ENCODE measurements at places on chromosomes 5 and 9. TPM values are rescaled to one million over a fixed set of nuclear protein-coding genes. Genes with fewer than 3 reads are reported as not detected.

AQP3 gene
- polyA plus RNA-seq = 27.1 TPM

PCDHB16 gene
- polyA plus RNA-seq = 0.76 TPM

- H3K27me3 ChIP-seq = peaks cover 5% of the 10 kb centered on the region
- no peak overlapping the region for H3K27ac ChIP-seq
- H3K36me3 ChIP-seq = no peaks in the 10 kb centered on the region
These were observed 89.0 kb downstream of the HRH2 start for GRCh38 chr5:175746851-175747250.

DNA sequence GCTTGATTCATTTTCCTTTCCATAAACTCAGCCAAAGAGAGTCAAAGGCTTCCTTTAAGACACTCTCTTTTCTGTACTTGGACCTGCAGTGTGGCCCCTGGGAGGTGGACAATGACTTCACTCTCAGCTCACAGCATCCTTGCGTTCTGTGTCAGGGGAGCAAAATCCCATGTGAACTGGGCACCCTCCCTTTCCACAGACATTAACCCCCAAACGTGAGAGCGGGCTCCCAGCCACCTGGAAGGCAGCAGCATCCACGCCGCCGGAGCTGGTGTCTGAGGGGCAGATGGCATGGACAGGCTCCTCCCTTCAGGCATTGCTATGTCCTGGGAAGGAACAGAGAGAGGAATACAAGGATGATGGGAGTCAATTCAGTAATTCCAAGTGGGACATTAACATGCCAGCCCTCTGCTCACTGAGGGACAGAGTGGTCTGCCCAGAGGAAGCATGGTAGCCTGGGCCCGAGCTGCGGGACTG lies 39.5 kb downstream of the TRIP13 start:
- H3K36me3 ChIP-seq = no peaks in the 10 kb centered on the region
- H3K27me3 ChIP-seq = peaks cover 4% of the 10 kb centered on the region
- H3K4me3 ChIP-seq = no peak overlapping the region
- DNase-seq = no peak

DNA sequence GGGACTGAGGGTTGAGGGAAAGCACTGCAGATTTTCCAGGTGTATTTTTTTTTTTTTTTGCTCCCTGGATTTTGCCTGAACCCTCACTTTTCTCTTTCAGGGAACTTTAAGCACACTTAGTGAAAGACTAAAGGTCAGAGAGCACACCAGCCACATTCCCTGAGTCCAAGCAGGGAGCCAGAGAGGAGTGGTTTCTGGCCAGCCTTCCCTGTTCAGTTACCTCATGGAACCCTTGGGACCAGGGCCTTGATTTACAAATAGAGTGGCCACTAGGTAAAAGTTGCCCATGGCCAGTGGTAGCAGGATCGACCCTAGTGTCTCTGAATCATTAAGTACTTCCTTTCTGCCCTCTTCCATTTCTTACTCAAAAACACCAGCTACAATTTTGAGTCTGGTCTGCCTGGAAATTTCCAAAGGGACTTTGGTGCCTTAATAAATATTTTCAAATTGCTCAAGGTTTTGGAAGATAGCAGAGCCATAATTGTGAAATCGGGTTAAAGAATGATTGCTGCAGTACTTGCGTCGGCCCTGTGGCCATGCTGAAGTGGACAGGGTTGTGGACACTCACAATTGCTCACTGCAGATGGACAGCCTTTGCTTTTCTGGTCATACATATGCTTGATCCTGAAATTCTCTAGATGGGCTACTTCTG lies 14.5 kb downstream of the PALM2AKAP2 start:
- no peak overlapping the region for H3K4me3 ChIP-seq
- no peaks in the 10 kb centered on the region for H3K27me3 ChIP-seq
- no peaks in the 10 kb centered on the region for H3K36me3 ChIP-seq
- peaks cover 24% of the 10 kb centered on the region for H3K4me1 ChIP-seq
- peak overlapping the region; percentile 27 for H3K27ac ChIP-seq

GRCh38 chr5:88734191-88734640 lies 148.8 kb downstream of the MEF2C start:
- peak overlapping the region; percentile 69 for H3K27ac ChIP-seq
- no peaks in the 10 kb centered on the region for H3K36me3 ChIP-seq
- H3K4me3 ChIP-seq = peak overlapping the region; percentile 9
- H3K27me3 ChIP-seq = no peaks in the 10 kb centered on the region

Data from heart left ventricle (tissue), 16 donors.